Stimulated activated CD4-positive, alpha-beta T cell treated with anti-CD3 and anti-CD28 coated beads, Interleukin-15, amount 100 ng/mL, for 48 hours (primary cell): ENCODE measurements at places on chromosomes 5 and 9.

- no peak for DNase-seq
These were observed 26.0 kb upstream of the NKD2 start for GRCh38 chr5:982377-983237.

DNA sequence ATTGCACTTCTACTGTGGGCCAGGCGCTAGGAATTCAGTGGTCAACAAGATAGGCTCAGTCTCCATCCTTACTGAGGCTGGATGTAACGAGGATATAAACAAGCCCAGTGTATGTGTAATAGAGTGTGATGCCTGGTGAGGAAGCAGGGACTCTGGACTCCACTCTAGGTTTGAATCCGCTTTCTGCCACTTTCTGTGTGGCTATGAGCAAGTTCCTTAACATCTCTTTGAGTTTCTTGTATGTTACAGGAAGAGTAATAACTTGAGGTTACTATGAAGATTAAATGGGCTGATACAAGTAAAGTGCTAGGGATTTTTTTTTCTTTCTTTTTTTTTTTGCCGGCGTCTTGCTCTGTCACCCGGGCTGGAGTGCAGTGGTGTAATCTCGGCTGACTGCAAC, 12.4 kb downstream of the DOCK2 start:
- DNase-seq = no peak

GRCh38 chr9:134966270-134966669, 48.6 kb upstream of the FCN1 start:
- no peak for DNase-seq

GRCh38 chr5:17445185-17445584, 52.8 kb upstream of the TAF11L2 start:
- no peak for DNase-seq

DNA sequence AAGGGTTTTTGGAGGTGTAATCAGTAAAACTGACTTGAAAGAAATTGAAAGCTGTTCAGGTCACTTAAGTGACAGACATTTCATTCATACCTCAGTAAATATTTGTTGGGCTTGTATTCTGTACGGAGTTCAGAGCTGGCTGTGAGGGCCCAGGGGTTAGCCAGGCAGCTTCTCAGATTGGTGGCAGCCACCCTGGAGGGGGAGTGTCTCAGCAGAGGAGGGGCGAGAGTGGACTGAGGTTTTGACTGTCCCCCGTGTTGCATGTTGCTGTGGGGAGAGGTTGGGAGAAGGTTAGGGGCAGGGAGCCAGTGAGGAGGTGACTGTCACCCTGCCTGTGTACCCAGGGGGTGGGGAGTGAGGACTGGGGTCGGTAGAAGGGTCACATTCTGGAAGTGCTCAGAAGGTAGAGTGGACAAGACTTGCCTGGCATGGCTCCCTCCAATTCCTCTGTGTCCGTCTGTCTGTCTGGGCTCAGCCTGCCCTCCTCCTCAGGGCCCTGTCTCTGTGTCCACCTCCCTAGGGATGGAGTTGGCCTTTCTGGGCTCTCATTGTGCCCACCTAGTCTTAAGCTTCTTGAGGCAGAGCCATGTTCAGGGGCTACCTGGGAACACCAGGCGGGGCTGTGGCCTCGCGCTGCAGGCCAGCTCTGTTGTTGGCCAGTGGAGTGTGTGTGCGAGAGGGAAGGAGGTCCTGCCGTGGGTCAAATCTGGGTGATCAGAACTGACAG, 4.4 kb downstream of the PHF2 start:
- DNase-seq = no peak

DNA sequence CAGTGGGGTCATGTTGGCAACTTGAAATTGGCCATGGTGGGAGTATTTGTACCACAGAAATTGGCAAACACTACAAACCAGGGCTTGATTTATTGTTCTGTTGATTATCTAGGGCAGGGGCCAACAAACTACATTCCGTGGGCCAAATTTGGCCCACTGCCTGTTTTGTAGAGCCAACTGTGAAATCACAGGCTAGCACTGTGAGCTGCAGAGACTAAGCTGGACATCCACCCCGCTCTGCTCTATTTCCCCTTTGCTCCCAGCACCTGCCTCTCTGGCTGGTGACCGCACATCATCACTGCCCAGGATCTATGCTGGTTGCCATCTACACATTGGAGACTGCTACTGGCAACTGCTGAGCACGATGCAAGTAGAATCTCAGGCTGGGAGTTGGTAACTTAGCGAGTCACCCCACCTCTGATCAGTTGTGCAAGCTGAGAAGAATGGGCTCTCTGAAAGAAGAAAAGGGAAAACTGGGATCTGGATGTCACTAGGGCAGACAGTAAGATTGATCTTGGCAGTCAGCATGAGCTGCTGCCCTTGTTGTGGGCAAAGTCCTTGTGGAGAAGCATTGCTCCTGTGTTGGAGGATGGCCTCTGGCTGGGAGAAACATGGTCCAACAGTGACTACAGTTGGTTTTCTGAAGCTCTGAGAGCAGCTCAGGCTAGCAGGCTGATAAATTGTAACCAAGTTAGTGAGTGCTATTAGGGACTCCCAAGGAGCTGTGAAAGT, 144.7 kb upstream of the RAD23B start:
- DNase-seq = no peak

- no peak for DNase-seq
These were observed 75.1 kb downstream of the MAT2B start for GRCh38 chr5:163580516-163580915.

DNA sequence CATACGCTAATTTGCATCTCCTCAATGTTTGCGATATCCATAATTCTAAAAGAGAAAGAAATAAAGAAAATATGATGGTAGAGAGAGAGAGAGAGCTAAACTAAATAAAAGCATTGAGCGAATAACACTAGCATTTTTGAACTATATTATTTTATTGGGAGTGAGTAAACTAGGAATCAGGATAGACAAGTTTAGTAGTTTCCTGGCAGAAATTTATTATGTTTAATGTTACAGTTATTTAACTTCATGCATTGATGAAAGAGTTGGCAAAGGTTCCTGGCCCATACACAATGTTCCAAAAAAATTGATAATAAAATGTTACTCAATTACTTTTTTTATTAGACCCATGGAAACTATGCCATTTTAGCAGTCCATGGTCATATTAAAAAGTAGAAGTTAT, 1708.2 kb upstream of the CDH6 start:
- DNase-seq = no peak

- no peak for DNase-seq
These were observed 17.9 kb upstream of the ZSWIM6 start for GRCh38 chr5:61313960-61314681.

DNA sequence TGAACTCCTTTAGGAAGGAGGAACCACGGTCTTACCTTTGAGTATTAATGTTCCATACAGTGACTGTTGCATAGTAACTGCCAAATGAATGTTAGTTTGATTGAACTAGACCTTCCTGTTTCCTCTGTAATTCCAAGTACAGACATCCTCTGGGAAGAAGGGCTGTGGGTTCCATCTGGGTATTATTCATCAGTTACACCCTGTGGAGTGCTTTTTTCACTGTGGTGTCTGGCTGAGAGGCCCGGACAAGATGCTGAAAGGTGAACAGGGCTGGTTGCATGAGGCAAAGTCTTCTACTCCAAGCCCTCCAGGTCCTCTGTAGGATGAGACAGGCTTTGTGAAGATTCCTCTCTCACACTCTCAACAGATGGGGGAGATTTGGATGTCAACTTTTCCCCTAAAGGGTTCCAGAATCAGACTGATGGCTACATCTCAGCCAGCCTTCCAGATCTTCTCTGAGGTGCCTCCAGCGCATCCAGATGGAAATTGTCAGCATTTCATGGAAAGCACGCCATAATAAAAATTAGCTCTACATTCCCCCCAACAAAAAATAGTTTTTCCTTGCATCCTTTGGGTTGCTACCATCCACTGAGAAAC, 230.9 kb downstream of the GAS1 start:
- DNase-seq = no peak
